ENCODE measurements at places on chromosomes 12 and 14. TPM values are rescaled to one million over a fixed set of nuclear protein-coding genes. Genes with fewer than 3 reads are reported as not detected.
A peak's percentile ranks its signal among the peaks of the same experiment; 100 is the strongest.

The RAD51AP1 gene
- 76.5 TPM for total RNA-seq

The FAIM2 gene
- total RNA-seq, result 0.42 TPM

The ESR2 gene
- 0.43 TPM for total RNA-seq

The BATF gene
- 179 TPM for total RNA-seq

The ESPL1 gene
- total RNA-seq, result 54.2 TPM

The SSTR1 gene
- total RNA-seq, result not detected

The VRTN gene
- total RNA-seq, result not detected

DNA sequence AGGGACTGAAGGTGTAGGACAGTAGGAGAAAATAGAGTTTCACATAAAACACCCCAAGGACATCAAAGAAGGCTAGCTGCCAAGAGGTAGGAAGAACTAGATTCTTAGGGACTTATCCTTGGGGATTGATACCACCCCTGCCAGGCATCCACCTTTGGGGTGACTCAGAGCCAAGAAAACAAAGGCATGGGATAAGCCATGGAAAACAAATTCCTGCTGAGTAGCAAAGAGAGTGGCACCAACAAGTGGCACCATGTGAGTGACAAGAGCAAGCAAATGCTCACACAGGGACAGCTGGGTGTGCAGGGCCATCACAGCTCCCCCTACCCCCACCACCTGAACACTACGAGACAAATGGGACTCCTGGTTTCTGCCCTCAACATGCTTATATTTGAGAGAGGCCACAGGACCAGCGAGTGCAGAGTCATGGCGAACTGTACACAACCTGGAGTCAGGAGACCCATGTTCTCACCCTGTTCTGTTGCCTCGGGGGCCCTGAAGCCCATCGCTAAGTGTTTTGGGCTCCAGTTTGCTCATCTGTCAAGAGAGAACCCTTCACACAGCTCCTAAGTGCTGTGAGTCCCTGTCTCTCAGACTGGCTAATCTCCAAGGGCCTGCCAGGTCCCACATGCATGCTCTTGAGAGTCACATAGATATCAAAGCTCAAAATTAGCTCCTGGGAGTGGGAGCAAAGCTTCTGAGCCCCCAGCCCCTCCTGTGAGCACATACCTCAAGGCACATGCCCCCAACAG is 91.9 kb downstream of the DPF3 start:
- H3K4me3 ChIP-seq, result no peak overlapping the region
- H3K27me3 ChIP-seq, result no peaks in the 10 kb centered on the region
- peaks cover 3% of the 10 kb centered on the region for H3K4me1 ChIP-seq
- no peak overlapping the region for H3K27ac ChIP-seq
- no peak for DNase-seq

- H3K27ac ChIP-seq, result no peak overlapping the region
- DNase-seq, result no peak
- peaks cover 21% of the 10 kb centered on the region for H3K27me3 ChIP-seq
- no peaks in the 10 kb centered on the region for H3K36me3 ChIP-seq
- no peaks in the 10 kb centered on the region for H3K4me1 ChIP-seq
These were observed 115.0 kb downstream of the TMEM260 start for GRCh38 chr14:56694609-56695008.

DNA sequence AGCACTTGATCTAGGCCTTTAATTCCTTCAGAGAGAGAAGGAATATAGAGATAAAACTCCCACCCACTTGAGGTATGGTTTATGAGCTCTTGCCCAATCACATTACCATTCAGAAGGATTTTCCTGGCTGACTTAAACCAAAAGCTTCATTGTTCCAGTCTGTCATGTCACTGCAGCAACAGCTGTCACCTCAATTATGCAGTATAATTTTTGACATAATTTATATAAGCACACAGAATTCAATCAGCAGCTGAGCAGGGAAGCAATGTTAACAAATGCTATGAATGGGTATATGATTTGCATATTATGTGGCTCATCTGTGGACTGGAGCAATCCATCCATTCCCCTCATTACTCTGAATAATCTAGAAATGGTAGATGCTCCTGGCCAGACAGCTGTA is 40.3 kb downstream of the CBX5 start:
- H3K4me3 ChIP-seq, result no peak overlapping the region
- H3K36me3 ChIP-seq, result peaks cover 35% of the 10 kb centered on the region
- H3K4me1 ChIP-seq, result peaks cover 16% of the 10 kb centered on the region
- no peak for DNase-seq
- peak overlapping the region; percentile 46 for H3K27ac ChIP-seq

- no peaks in the 10 kb centered on the region for H3K4me1 ChIP-seq
- peaks cover 26% of the 10 kb centered on the region for H3K36me3 ChIP-seq
- DNase-seq, result no peak
- no peak overlapping the region for H3K27ac ChIP-seq
- no peaks in the 10 kb centered on the region for H3K27me3 ChIP-seq
These were observed 127.0 kb downstream of the SCAF11 start for GRCh38 chr12:45863332-45863731.

DNA sequence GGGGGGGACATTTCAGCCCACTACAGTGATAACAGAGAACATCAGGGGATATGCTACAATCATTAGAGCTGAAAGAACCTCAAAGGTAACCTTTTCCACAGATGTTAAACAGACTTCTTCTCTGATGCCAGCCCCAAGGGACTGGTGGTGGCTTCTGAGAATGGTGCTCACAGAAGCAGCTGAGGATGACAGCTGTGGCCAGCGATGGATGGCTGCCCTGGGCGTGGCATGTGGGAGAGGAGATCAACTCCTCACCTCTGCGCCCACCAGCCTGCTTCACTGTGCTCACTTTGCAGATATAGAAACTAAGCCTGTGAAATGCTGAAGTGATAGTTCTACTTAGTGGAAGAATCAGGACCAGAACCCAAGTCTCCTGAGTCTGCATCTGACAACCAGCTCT is 33.0 kb downstream of the FOXN3 start:
- H3K4me1 ChIP-seq, result peaks cover 32% of the 10 kb centered on the region
- H3K27ac ChIP-seq, result no peak overlapping the region
- no peak overlapping the region for H3K4me3 ChIP-seq
- peaks cover 27% of the 10 kb centered on the region for H3K36me3 ChIP-seq
- DNase-seq, result no peak

DNA sequence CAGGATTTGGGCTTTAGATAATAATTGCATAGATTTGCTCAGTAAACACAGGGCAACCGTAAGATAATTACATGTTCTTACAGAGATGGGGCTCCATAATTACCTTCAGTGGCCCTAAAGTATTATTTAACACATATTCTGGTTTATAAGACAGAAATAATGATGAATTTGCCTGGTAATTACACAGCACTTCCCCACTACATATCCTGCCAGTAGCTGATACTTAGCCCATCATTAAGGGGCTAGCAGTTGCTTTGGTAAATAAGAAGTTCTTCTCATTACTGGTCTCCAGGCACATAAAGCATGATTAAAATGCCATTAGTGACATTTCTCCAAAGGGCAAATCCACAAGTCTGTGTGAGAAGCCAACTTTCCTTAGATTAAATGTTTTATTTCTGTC is 158.7 kb downstream of the NUAK1 start:
- H3K4me3 ChIP-seq, result no peak overlapping the region
- H3K36me3 ChIP-seq, result no peaks in the 10 kb centered on the region
- H3K27ac ChIP-seq, result no peak overlapping the region

DNA sequence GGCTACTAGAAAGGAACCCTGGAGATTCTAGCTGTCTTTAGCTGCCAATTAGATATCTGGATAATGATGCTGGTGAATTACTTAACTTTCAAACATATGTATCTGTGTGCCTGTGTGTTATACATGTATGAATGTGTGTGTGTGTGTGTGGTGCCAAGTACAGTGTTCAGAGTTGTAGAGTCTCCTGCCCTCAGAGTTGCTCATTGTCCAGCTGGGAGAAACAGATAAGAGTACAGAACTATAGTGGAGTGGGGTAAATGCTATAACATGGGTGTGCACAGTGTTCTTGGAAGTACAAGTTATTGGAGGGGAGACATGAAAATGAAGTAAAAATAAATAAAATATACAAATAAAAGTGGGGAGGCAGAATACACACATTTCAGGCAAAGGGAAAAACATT is 23.6 kb upstream of the ADAM20 start:
- no peaks in the 10 kb centered on the region for H3K27me3 ChIP-seq
- H3K4me1 ChIP-seq, result peaks cover 2% of the 10 kb centered on the region
- H3K27ac ChIP-seq, result no peak overlapping the region
- no peak for DNase-seq
- H3K36me3 ChIP-seq, result peaks cover 30% of the 10 kb centered on the region

DNA sequence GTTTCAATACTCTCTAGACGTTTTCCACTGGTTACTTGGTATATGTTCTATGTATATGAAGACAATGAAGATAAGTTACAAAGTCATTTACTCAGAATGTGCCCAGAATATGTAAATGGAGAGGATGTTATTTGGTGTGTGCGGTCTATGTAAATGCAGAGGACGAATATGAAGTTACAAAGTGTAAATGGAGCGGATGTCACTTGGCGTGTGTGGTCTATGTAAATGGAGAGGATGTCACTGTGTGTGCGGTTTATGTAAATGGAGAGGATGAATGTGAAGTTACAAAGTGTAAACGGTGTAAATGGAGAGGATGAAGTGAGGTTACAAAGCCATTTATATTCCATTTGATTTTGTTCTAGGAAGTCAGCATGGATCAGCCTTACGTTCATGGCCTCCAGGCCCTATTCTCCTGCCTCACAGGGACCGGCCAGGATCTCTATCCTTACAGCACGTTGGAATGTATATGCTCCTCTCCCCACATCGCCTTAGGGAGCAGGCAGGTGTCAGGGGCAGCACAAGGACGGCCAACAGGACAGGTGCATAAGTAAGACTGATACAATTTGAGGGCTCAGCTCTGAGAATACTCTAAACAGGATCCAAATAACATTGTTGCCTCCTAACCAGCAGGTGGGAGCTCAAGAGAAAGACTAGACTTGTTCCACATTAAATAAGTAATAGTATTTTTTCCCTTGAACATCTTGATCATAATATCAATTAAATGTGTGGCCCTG is 42.4 kb downstream of the GLRX5 start:
- H3K4me1 ChIP-seq, result no peaks in the 10 kb centered on the region
- peaks cover 5% of the 10 kb centered on the region for H3K27me3 ChIP-seq
- no peaks in the 10 kb centered on the region for H3K36me3 ChIP-seq
- DNase-seq, result no peak
- no peak overlapping the region for H3K4me3 ChIP-seq

DNA sequence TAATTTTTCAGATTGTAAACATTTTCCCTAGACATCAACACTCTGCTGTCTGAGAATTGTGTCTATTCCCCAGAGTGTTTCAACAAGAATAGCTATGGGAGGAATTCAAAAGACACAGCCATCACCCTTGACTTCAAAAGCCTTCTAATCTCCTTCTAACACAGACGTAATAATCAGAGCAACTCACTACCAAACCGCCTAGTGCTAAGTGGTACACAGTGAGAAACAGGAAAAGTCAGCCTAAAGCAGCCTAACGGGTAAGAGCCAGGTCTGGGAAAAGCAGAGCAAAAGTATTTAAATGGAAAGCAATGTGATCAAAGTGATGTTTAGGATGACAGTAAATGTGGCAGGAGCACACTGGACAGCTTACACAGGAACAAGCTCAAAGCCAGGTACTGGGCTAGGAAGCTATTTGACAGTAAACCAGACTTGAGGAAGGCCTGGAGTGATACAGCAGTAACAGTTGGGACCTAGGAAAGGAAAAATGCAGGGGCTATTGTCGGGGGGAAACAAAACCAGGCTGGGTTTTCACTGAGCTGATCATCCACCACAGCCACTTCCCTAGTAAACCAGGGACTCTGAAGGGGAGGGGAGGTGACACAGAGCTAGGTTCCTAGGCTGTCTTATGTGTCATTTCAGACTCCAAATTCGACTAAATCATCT is 29.4 kb downstream of the CORO1C start:
- H3K4me3 ChIP-seq, result no peak overlapping the region
- H3K36me3 ChIP-seq, result peaks cover 17% of the 10 kb centered on the region
- H3K4me1 ChIP-seq, result peaks cover 19% of the 10 kb centered on the region
- no peak overlapping the region for H3K27ac ChIP-seq
- no peaks in the 10 kb centered on the region for H3K27me3 ChIP-seq

GRCh38 chr12:46383654-46384450 is 11.3 kb upstream of the SLC38A2 start:
- H3K27ac ChIP-seq, result peak overlapping the region; percentile 87
- peaks cover 38% of the 10 kb centered on the region for H3K4me1 ChIP-seq
- peak; percentile 82 for DNase-seq
- no peaks in the 10 kb centered on the region for H3K36me3 ChIP-seq
- H3K27me3 ChIP-seq, result no peaks in the 10 kb centered on the region

- no peaks in the 10 kb centered on the region for H3K27me3 ChIP-seq
- H3K4me3 ChIP-seq, result no peak overlapping the region
- no peaks in the 10 kb centered on the region for H3K36me3 ChIP-seq
- no peak for DNase-seq
- no peaks in the 10 kb centered on the region for H3K4me1 ChIP-seq
These were observed 208.4 kb downstream of the C12orf75 start for GRCh38 chr12:105538880-105539279.

GRCh38 chr14:23055621-23056144 is 1.6 kb downstream of the CDH24 start:
- H3K4me1 ChIP-seq, result peaks cover 16% of the 10 kb centered on the region
- H3K27ac ChIP-seq, result no peak overlapping the region
- H3K4me3 ChIP-seq, result no peak overlapping the region
- peaks cover 5% of the 10 kb centered on the region for H3K36me3 ChIP-seq

DNA sequence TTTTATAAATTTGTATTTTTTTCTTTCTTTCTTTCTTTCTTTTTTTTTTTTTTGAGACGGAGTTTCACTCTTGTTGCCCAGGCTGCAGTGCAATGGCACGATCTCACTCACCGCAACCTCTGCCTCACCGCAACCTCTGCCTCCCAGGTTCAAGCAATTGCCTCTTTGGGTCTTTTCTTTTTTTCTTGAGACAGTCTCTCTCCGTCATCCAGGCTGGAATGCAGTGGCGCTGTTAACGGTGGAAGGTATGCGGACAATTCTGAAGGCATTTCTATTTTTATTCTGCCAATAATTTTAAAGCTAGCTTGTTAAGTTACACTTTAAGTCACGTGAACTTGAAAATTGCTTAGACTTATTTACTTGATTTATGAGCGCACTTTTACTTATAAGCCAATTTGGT is 8.8 kb upstream of the PHC1 start:
- no peak overlapping the region for H3K4me3 ChIP-seq
- no peak overlapping the region for H3K27ac ChIP-seq
- no peaks in the 10 kb centered on the region for H3K4me1 ChIP-seq
- no peaks in the 10 kb centered on the region for H3K27me3 ChIP-seq
- no peak for DNase-seq
- no peaks in the 10 kb centered on the region for H3K36me3 ChIP-seq

- DNase-seq, result no peak
- H3K4me3 ChIP-seq, result no peak overlapping the region
- no peaks in the 10 kb centered on the region for H3K36me3 ChIP-seq
- H3K27me3 ChIP-seq, result peaks cover 13% of the 10 kb centered on the region
- H3K4me1 ChIP-seq, result peaks cover 2% of the 10 kb centered on the region
These were observed 5.4 kb downstream of the VSIG10 start for GRCh38 chr12:118098401-118098800.

GRCh38 chr14:73717711-73718417 is 3.7 kb upstream of the PNMA1 start:
- H3K4me3 ChIP-seq, result no peak overlapping the region
- no peaks in the 10 kb centered on the region for H3K27me3 ChIP-seq
- H3K27ac ChIP-seq, result no peak overlapping the region
- peaks cover 6% of the 10 kb centered on the region for H3K4me1 ChIP-seq
- peaks cover 20% of the 10 kb centered on the region for H3K36me3 ChIP-seq

GRCh38 chr14:90660865-90661570 is 155.2 kb downstream of the TTC7B start:
- no peak overlapping the region for H3K27ac ChIP-seq
- H3K27me3 ChIP-seq, result no peaks in the 10 kb centered on the region
- no peaks in the 10 kb centered on the region for H3K36me3 ChIP-seq
- peaks cover 11% of the 10 kb centered on the region for H3K4me1 ChIP-seq

- H3K36me3 ChIP-seq, result no peaks in the 10 kb centered on the region
- peaks cover 80% of the 10 kb centered on the region for H3K4me1 ChIP-seq
- no peaks in the 10 kb centered on the region for H3K27me3 ChIP-seq
- no peak overlapping the region for H3K4me3 ChIP-seq
- peak overlapping the region; percentile 44 for H3K27ac ChIP-seq
These were observed 64.9 kb downstream of the FBXO34 start for GRCh38 chr14:55336162-55336561.

All from activated naive CD4-positive, alpha-beta T cell treated with anti-CD3 and anti-CD28 coated beads for 36 hours (primary cell).